ENCODE measurements at places on chromosomes 5 and 9.

DNA sequence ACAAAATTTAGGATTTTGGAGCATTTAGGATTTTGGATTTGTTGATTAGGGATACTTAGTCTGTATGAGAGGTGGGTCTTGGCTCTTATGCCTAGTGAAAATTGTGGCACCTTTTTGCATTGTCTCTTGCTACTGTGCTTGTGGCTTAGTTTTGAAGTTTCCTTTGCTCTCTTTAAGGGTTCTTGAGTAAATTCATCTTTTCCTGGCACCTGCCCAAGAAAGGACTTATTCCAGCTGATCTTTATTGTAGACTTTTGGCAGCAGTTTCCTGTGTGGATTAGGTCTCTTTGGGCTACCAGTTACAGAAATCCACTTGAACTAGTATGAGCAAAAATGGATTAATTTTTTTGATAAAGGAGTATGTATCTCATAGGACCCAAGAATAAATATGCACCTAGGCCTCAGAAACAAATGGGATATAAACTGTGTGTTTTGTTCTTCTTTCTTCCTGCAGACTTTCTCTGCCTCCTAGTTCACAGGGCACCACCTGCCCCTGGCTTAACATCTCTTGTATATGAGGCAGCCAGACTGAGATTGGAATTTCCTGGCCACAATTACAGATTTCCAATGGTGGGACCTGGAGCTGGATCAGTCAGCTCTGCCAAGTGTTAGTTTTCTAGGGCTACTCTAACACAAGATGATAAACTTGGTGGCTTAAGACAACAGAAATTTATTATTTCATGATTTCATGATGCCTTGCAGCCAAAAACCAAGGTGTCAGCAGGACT lies 44.6 kb downstream of the FOCAD start:
- no peak for DNase-seq

GRCh38 chr9:124934290-124934689 lies 6.6 kb downstream of the GOLGA1 start:
- no peak for DNase-seq

DNA sequence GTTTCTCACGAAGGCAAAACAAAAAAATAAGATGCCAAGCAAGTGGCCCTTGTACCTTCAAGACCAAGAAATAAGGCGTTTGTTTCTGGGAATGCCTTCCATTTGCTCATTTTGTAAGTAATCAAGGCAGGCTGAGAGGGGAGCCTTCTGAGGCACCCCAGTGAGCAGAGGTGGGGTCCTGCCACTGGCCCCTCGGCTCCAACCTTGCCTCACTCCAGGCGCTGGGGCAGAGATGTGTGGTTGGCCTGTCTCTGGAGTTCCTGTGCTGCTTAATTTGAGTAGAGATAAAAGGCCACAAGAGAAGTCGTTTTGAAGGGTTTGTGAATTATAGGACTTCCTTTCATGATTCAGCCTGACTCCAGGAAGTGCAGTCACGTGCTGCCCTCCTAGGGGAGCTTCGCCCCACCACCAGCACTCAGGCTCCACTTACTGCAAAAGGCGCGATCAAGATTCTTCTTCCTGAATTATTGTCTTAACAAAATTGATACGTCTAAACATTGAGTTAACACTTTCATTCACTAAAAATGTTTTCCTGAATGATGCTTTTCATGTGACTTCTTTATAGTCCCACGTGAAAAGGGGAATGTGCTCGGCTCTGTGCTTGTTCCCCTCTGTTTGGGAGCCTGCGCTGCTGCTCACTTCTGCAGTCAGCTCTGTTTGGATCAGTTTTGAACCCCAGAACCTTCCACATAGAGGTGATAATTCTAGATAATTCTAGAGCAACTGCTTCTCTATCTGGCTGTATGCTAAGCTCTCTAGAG lies 13.7 kb downstream of the SYK start:
- DNase-seq: no peak

GRCh38 chr9:121271368-121272341 lies 3.7 kb downstream of the GSN start:
- DNase-seq: no peak

- no peak for DNase-seq
Measured at GRCh38 chr9:25990376-25990775, 312.1 kb upstream of the TUSC1 start.

DNA sequence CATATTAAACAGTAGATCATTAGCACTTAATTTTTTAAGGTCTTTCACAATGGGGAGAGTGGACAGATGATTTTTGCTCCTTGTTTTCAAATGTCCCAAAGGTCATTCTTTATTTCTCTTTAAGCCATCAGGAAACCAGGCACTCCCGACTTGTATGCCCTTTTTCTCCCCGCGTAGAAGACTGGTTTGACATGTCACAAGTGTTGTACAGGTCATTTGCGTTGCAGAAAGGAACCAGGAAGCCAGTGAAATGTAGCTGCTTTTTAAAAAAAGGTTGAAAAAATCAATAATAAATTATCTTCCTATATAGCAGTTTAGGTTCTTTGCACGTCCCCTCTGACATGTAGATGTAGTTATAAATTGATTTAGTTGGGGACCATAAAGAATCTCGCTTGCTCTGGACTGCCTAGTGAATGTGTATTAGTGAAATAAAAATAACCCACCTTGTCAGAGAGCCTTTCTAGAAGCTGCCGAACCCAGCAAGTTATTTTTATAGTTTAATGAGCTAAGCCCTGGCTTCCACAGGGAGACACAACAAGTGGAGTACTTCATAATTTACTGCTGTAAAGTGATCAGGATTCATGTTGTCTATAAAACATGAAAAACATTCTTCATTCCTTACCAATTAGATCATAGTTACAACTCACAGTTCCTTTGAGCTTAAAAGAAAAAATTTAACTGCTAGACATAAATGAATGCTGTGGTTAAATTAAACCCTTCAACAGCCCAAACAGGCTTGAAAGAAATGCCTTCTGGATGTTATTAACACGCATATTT lies 404.6 kb downstream of the CSNK1G3 start:
- peak; percentile 2 for DNase-seq

DNA sequence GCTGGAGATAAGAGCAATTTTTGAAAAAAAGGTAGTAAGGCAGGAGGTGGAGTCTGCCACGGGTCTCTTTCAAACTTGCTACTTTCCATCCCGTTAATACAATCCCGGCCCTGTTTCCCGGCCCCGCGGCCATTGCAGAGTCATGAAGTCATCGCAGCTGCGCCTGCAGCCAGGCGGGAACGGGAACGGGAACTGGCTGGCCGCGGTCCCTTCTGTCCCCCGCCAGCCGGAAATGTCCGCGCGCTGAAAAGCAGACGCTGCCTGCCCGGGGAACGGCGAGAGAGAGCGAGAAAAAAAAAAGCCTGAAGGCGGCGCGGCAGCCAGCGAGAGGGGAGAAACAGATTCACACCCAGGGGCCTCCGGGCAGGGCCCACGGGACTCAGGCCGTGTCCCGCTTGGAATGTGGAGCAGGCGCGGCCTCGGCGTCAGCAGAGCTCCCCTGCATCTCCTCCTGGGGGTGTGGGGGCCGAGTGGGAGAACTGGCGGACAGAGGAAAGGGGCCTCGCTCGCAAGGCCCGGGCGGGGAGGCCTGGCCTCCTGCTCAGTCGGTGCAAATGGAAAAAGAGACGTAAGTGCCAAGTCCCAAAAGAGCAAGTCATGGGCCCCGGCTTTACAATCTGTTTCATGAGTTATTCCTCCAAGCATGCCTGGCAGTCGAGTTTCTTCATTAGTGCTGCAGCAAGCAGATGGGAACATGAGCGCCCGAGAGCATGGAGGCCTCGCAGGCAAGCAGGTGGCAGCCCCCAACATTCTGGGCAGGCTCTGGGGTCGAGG lies 201.2 kb upstream of the GAS1 start:
- DNase-seq: no peak

- no peak for DNase-seq
Measured at GRCh38 chr9:69054989-69055388, 19.4 kb downstream of the FXN start.

DNA sequence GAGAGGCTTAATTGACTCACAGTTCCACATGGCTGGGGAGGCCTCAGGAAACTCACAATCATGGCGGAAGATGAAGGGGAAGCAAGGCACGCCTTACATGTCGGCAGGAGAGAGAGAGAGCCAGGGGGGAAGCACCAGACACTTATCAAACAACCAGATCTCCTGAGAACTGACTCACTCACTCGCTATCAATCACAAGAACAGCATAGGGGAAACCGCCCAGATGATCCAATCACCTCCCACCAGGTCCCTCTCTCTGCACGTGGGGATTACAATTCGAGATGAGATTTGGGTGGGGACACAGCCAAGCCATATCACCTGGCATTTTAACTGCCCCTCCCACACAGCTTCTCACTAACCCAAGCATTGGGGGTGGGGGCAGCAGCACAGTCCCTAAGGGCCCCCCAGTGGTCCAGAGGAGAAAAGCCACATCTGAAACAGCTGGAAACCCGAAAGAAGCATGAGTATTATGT lies 76.1 kb upstream of the ASS1 start:
- DNase-seq: no peak

- no peak for DNase-seq
Measured at GRCh38 chr5:78705826-78706225, 57.3 kb upstream of the LHFPL2 start.

- DNase-seq: no peak
Measured at GRCh38 chr9:89596937-89597555, 7.8 kb upstream of the GADD45G start.

DNA sequence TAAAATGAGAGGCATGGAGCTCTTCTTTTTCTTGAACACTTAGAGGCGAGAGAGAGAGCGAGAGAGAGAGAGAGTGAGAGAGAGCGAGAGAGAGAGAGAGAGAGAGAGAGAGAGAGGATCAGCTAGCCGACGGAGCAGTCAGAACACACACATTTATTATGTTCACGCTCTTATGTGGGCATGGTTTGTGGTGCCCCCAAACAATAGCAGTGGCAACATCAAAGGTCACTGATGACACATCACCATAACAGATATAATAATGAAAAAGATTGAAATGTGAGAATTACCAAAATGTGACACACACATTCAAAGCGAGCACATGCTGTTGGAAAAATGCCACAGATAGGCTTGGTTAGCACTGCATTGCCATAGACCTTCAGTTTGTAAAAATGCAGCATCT lies 116.1 kb downstream of the KDM4C start:
- DNase-seq: no peak

GRCh38 chr5:164722702-164723101 lies 1217.3 kb downstream of the MAT2B start:
- DNase-seq: no peak

DNA sequence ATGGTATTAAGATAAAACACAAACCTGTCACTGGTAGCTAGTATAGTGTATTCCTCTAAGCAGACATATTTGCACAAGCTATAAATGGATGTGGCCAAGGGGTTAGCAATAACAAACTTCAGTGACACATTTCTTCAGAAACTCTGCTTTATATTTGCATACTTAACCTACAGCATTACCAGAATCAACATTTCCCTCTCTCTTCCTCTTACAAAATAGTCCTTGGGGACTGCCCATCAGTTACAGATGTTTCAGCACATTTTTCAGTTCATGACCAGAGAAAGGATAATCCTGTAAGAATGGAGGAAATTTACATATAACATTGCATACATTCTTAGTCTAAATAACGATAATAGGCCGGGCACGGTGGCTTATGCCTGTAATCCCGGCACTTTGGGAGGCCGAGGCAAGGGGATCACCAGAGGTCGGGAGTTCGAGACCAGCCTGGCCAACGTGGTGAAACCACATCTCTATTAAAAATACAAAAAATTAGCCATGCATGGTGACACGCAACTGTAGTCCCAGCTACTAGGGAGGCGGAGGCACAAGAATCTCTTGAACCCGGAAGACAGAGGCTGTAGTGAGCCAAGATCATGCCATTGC lies 25.3 kb upstream of the SLC1A1 start:
- DNase-seq: no peak

GRCh38 chr5:169656125-169656901 lies 19.2 kb downstream of the DOCK2 start:
- no peak for DNase-seq

DNA sequence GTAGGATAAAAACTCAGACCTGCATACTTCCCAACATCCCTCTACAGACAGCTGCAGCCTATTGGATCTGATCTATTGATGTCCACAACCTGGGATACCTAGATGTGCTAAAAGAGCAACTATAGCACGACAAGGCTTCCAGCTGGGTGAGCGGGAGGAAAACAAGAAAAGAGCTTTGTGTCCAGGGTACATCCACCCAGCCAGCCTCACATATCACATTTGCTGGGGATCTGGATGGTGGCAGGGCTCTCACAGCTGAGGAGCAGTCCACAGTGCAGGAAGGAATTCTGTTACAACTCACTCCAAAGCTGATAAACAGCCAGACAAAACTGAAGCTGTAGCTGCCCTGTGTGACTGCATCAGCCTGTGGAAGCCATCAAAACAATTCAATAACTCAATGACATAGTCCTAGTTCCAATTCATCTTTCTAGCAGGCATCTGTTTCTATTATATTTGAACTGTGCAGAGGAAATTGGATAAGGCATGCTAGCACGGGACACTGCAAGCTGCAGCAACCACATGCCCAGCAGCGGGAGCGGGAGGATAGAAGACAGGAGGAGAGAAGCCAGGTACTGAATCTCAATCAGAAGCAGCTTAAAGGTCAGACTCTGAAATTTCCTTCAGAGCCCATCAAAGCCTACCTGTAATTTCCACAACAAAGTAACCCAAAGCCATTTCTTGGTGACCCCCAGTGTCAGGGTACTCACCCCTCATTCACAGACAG lies 45.0 kb downstream of the MED10 start:
- no peak for DNase-seq

DNA sequence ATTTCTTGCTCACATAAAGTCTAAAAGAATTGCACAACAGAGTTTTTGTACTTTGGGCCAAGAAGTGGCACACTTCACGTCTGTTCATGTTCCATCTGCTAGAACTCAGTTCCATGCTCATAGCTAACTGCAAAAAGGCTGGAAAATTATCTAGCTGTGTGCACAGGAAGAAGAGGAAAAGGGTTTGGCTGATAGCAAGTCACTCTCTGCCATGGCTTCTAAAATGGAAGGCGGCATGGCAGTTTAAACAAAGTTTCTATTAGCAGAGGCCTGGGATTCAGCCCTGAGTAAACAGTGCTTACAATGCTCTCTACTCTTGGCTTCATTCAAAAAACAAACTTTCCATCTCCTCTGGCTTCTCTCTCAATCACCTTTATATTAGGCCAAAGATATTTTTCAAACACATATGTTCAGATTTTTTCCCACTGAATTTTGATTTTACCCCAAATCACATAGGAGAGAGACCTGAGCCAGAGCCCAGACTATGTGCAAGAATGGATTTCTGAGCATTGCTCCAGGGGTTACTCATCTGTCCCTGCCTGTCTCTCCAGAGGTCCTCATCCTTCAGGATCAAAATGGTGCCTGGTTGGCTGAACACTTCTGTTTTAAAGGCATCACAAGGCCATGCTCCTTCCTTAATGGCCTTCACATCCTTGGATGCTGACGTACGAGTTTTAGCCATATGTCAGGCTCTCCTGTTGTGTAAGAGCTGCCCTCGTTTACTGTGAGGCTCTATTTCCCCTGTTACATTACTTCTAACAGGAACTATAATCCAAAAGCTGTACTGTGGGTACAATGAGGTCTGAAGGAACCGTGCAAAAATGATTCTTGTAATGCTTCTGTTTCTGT lies 226.6 kb downstream of the SAXO1 start:
- no peak for DNase-seq

- DNase-seq: no peak
Measured at GRCh38 chr9:108469654-108470053, 386.1 kb downstream of the ACTL7B start.

All from NCI-H187 treated with DMSO at 0.1 percent for 48 hours (cell line).